ENCODE measurements at places on chromosomes 16 and 17.

DNA sequence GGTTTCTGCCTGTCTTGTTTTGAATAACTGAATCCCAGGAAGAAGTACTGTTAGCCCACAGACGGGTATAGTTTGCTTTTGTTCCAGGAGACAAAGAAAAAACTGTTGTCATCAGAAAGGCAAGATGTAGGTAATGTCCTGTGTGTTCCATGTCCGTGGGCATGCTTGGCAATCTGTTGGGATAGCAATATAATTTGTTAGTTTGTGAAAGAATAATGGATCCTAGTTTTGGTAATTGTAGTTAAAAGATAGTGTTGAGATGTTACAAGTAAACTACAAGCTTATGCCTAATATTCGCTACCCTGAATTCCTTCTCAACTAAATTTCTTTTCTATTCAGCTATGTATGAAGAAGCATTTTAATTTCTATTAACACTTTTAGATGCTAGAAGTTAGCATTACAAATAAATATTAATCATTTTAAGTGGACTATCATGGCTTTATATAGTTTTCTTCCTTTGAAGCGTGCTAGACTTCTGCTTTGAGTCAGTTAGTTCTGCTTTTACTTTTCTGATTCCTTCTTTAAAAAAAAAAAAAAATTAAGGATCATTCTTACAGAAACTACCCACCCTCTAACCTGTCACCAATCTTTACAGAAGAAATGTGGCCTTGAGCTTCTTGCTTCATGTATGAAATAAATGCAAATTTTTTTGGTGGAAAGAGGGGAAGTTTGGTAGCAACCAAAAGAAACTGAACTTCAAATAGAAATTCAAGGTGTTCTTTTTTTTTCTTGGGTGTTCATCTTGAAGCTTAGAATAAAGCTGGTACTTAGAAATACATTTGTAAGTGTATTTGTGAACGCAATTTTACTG, 2.4 kb downstream of the EVI2A start:
- DNase-seq, result no peak

DNA sequence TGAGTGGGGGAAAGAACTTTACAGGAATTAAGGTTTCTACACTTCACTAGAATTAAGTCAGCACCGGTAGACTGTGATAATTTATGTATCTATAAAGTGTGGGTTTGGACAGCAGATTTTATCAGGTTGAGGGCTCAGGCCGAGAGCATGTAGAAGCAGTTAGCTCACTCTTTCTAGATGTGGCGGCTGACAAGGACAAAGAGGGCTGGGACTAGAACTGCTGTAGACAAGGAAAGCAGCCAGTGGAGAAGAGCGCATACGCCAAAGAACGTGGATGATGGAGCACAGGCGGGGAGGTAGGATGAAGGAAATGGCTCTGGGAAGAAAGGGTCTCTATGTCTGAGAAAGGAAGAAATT, 504 bp upstream of the GOSR1 start:
- DNase-seq, result no peak

- no peak for DNase-seq
These were observed 530.2 kb downstream of the NPIPA7 start for GRCh38 chr16:16909126-16909525.

GRCh38 chr17:30824002-30824355, 513 bp downstream of the CRLF3 start:
- no peak for DNase-seq

DNA sequence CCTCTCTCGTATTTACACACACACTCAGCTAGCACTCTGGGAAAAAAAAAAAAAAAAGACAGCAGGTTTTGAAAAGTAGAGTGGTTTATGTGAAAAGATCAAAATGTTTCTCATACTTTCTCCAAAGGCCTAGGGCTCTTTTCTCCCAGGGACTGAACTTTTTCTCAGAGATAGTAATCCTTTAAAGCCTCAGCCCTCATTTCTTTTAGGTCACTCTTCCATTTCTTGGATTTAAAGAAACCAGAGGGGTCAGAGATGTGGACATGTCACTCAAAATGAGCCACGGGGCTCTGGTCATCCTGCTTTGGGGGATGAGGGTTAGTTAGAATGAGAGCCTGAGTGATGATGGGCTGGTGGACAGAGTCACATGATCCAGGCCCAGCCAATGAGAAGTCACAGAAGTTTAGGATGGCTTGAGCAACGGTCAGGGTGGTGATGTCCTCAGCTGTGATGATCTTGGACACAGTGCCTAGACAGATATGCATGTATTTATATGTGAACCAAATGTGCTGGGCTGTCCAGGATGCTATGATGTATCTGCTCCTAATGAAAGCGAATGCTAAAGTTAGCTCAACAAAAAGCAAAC, 33.7 kb upstream of the AXIN2 start:
- no peak for DNase-seq

- no peak for DNase-seq
These were observed 43.4 kb downstream of the LMF1 start for GRCh38 chr16:927406-927805.

- no peak for DNase-seq
These were observed 3.3 kb downstream of the SULT1A1 start for GRCh38 chr16:28606291-28607115.

DNA sequence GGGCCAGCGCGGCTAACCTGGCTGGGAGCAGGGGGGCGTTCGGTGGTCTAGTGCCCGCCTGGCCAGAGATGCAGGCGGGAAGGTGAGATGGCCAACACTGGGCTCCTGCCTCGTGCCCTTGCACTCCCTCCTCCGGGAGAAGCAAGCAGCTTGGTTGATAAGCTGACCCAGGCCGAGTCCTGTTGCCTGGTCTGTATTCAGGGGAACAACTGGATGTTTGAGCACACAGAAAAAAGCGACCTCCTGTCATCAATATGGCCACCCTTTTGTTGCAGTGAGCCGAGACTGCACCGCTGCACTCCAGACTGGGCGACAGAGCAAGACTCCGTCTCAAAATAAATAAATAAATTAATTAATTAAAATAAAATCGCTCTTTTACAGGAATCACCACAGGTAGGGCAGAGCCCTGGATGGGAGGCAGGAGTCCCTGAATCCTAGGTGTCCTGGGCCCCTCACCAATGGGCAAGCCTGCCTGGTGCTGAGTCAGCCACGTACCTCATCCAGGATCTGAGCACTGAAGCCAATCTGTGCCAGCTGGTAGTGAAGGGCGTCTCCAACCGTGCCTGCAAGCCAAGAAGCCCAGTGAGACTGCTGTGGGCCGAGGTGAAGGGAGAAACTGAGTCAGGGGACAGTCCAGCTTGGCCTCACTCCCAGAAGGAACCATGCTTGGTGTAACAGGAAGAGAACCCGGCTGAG, 31.8 kb downstream of the HASPIN start:
- no peak for DNase-seq

DNA sequence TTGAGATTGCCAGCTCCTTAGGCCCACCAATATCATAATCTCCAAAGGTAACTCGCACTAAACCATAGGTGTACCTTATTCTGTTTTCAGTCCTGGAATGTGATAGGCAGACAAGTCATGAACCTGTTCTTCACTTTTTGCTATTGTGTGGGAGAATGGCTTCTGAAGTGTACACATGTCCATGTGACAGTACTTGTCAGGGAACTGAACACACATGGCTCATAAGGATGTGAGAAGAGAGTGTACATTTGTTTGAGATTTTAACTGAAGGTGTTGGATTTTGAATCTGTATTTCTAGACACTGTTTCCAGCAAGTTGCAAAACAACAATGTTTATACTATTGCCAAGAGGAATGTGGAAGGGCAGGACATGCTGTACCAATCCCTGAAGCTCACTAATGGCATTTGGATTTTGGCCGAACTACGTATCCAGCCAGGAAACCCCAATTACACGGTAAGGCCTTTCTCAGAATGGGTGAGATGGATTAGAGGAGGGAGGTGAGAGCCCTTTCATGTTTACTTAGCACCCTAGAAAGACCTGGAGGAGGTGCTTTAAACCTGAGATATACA, 14.5 kb upstream of the RASL10B start:
- DNase-seq, result no peak

DNA sequence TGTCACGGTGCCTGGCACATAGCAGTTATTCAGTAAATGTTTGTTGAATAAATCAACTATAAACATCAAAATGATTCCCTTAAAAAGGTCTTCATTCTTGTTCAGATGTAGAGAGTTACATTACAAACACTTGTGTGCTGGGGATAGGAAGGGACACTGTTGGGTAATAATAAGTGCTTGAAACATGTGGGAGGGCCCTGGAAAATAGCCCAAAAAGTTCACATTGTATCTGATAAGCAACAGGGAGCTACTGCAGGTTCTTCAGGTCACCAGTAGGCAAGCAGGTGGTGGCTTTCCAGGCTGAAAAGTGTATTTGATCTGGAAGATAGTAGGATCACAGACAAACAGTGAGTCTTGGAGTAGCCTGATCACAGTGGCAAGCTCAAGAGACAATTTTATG, 19.0 kb upstream of the ZNF652 start:
- no peak for DNase-seq

DNA sequence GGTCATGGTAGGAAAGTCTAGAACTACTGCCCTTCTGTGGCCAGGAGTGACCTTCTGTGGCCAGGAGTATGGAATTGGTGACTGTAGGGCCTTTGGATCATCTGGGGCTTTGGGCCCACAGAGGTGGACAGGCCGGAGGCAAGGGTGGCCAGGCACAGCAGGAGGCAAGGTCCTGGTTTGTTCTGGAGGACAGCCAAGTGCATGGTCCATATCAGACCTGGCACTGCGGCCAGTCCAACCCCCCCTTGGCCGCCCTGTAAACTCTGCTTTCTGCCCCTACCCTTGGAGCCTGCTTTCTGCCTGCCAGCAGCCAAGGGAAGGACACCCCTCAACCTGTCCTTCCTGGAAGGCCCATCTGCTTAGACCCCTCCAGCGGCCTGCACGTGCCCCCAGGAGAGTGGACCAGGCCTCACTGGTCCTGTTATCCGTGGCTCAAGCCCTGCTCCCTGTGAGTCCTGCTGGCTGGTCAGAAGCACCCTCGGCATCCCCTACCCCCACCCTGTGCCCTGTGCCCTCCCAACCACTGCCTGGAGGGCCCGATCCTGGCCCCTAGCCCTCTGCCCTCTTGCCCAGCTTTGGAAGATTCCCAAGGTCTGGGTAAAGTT, 2.3 kb upstream of the DCXR start:
- no peak for DNase-seq

GRCh38 chr17:7477392-7478275, 1.8 kb downstream of the ZBTB4 start:
- peak; percentile 17 for DNase-seq

- no peak for DNase-seq
These were observed 1.0 kb upstream of the RHOT1 start for GRCh38 chr17:32141258-32141657.

DNA sequence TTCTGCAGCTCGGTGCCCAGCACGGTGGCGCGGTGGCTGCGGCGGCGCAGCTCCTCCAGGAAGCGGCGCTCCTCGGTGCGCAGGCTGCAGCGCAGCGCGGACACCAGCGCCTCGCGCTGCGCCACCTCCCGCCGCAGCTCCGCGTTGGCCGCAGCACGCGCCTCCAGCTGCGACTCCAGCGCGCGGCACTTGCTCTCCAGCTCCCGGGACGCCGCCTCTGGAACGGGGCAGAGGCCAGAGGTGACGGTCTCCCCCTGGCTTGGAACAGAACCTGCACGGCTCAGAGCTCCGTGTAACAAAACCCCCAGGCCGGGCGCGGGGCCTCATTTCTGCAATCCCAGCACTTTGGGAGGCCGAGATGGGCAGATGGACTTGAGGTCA, 13.2 kb upstream of the CLUH start:
- no peak for DNase-seq

GRCh38 chr17:2595716-2596115, 2.3 kb downstream of the PAFAH1B1 start:
- DNase-seq, result no peak

- DNase-seq, result no peak
These were observed 184.1 kb downstream of the PMP22 start for GRCh38 chr17:15081008-15081407.

DNA sequence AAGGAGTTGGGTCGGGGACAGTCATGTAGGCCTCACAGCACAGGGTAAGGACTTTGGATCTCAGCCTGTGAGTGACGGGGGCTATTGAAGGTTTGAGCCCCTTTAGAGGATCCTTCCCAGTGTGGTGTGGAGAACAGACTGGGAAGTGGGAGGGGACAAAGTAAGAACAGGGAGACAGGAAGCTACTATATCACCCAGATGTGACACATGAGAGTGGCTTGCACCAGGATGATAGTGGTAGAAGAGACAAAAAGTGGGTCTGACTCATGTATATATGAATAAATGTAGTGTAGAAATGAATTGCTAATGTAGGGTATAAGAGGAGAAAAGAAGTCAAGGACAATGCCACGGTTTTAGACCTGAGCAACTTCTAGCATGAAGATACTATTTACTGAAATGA, 4.5 kb downstream of the NUP93 start:
- no peak for DNase-seq

DNA sequence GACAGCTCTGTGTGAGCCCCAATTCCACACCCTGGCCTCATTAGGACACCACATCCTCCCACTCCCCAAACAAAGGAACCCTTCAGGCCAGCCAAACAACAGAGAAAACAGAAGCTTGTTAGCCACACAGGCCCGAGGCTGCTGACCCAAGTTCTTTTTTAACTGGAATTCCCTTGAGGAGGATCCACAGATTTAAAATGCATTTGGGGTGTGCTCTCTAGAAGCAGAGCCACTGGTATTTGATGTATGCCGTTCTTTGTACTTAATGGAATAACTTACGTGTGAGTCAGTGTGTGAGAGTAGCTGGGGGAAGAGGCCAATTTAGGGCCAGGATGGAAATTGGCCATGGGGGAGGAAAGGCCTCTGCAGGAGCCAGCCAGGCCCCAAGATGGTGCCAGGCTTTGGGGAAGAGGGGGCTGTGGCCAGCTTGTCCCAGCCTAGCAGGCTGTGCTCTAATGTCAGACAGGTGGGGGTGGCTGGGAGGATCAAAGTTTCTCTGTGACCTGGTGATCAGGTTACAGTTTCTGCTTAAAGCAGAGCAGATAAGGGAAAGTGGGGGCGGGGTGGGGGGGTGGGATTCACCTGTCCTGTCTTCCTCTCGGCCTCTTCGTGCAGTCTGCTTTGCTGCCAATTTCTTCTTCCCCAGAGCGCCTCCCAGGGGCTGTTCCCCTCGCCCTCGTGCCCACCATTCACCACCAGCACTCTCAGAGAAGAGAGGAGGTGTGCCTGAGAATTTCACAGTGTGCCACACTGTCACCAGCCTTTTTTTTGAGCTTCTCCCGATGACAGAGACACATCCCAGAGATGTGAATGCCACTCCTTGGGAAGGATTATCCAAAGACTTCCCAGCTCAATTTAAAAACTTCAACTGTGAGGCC, 50.8 kb downstream of the TOM1L2 start:
- DNase-seq, result no peak

DNA sequence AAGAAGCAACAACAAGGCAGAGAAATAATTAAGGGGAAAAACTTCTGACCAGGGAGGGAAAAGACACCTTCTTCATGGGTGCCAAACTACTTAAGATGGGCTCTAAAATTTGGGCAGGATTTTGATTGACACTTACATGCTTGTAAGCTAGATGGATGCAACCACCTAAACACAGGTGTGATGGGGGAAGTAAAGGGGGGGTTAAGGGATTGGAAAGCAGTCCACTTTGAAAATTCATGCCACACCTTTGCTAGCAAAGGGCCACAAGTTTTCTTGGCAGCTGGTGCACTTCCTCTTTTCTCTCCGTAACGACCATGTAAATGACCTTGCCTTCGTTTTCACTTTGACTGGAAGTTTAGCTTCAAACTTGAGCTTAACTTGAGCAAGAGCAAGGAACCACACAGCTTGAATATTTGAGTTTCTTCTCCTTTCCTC, 14.3 kb upstream of the PRKAR1A start:
- DNase-seq, result no peak

Measured in stimulated activated CD8-positive, alpha-beta memory T cell treated with anti-CD3 and anti-CD28 coated beads, Interleukin-15, amount 100 ng/mL, for 4 hours (primary cell).